Hindlimb muscle (tissue), 1 donor: ENCODE measurements at places on chromosomes 3 and 15. TPM values are rescaled to one million over a fixed set of nuclear protein-coding genes. Genes with fewer than 3 reads are reported as not detected.

The AEN gene
- polyA plus RNA-seq = 4.7 TPM

The ATP8B4 gene
- 4.3 TPM for polyA plus RNA-seq

The ROBO2 gene
- 2.9 TPM for polyA plus RNA-seq

The TMEM202 gene
- not detected for polyA plus RNA-seq

The SLC51B gene
- 2.4 TPM for polyA plus RNA-seq

The CHRM5 gene
- 0.08 TPM for polyA plus RNA-seq

The TMEM45A gene
- 12.1 TPM for polyA plus RNA-seq

The OSTN gene
- 1.4 TPM for polyA plus RNA-seq

The CA12 gene
- polyA plus RNA-seq = 0.83 TPM

The XCR1 gene
- polyA plus RNA-seq = 0.35 TPM

The MITF gene
- 9.0 TPM for polyA plus RNA-seq

The RETNLB gene
- not detected for polyA plus RNA-seq

The WNT5A gene
- polyA plus RNA-seq = 10.8 TPM

The ASB14 gene
- polyA plus RNA-seq = 1.1 TPM

The ATP13A5 gene
- polyA plus RNA-seq = 0.88 TPM

The TAGLN3 gene
- 3.7 TPM for polyA plus RNA-seq

The PLA2G4E gene
- polyA plus RNA-seq = 1.8 TPM

The RFX7 gene
- polyA plus RNA-seq = 13.7 TPM

The CACNA2D2 gene
- 8.2 TPM for polyA plus RNA-seq

The LRRC31 gene
- polyA plus RNA-seq = not detected

The MOBP gene
- 0.05 TPM for polyA plus RNA-seq

The CCDC54 gene
- polyA plus RNA-seq = 3.8 TPM

The ISL2 gene
- not detected for polyA plus RNA-seq
